ENCODE measurements at places on chromosomes 5 and 9.

DNA sequence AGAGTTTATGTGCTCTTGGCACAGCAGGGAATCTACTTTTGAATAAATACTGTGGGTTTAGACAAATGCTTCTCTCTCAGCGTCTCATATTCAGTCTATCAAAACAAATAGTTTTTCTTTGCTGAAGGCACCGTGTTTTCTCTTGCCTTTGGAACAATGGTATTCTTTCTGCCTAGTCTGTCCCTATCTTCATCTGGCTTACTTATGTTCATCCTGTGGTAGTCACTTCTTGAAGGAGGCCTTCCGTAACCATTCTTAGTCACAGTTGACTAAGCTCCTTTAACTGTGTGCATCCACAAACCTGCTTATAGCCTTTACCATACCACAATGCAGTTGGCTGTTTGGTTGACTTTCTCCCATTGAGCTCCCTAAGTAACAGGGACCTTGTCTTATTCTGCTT lies 45.9 kb downstream of the LARP1 start:
- no peak for DNase-seq

DNA sequence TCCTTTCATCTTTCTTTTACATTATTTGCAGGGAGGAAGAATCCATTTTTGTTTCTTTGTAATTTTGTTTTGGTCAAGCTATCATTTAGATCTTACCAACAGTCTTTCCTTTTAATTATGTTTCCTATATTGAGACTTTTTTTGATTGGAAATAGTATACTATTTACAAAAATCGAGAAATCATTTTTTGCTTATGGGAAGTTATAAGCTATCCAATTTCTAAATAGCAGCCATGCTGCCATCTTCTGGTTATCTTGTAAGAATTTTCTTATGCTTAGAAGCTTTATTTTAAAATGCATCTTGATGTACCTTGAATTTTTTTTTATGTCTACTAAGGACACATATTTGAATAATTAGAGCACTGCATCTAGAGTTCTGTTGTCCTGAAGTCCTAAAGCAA lies 821.2 kb downstream of the PTPRD start:
- no peak for DNase-seq

GRCh38 chr5:53814819-53815218 lies 254.4 kb downstream of the NDUFS4 start:
- DNase-seq: no peak

DNA sequence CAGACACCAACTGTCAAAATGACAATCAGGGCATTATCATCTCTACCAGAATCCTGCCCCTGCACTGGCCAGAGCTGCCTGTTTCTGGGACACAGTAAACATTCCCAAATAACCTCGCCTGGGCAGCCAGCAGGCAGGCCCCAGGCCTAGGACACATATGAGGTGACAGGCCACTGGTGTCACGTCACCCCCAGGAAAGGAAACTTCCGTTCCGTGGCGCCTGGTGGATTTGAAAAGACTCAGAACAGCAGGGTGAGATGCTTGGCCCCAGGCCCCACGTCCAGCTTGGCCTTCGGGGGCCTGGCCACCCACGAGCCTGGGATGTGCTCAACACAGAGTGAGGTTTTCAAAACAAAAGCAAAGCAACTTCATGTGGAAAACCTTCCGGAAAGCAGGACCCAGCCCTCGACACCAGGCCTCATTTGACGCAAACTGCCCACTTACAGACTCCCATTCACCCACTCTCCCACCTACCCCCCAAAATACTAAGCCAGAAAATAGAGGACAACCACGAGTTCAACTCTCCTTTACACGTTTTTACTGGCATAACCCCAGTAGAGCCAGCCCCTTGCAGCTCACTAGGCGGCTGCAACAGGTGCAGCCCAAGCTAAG lies 1.2 kb downstream of the SEMA4D start:
- DNase-seq: no peak

GRCh38 chr5:115194676-115195075 lies 25.0 kb upstream of the TRIM36 start:
- no peak for DNase-seq

- DNase-seq: no peak
Measured at GRCh38 chr5:94181895-94182294, 436.5 kb downstream of the KIAA0825 start.

GRCh38 chr9:24436761-24437160 lies 108.9 kb downstream of the IZUMO3 start:
- DNase-seq: no peak

DNA sequence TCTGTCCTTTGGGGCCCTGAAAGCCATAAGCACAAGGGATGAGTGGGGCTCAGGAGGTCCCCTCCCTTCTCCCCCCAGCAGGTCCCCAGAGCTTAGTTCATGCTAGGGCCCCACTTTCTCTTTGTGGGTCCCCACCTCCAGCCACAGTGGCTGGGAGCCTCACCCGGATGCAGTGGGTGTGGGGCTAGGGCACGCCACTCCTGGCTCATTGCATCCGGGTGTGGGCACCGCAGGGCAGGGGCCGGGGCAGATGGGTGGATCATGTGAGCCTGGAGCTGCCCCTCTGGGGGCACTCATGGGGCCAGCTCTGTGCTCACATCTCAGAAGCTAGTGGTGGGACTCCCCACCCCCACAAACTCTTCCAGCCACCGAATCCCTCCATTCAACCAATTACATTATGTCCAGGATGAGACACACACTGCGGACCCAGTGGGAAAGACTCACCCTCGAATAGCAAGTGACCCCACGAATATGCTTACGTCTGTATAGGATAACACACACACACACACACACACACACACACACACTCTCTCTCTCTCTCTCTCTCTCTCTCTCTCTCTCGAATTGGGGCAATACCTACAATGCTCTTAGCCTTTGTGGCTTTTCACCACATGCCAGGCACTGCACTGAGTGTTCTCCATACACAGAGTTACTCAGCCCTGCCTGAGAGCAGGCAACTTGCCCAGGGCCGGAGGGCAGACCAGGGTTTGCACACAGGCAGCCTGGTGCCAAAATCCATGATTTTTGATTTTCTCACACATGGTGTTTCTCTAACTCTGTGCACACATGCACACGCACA lies 16.8 kb upstream of the PHYKPL start:
- no peak for DNase-seq

DNA sequence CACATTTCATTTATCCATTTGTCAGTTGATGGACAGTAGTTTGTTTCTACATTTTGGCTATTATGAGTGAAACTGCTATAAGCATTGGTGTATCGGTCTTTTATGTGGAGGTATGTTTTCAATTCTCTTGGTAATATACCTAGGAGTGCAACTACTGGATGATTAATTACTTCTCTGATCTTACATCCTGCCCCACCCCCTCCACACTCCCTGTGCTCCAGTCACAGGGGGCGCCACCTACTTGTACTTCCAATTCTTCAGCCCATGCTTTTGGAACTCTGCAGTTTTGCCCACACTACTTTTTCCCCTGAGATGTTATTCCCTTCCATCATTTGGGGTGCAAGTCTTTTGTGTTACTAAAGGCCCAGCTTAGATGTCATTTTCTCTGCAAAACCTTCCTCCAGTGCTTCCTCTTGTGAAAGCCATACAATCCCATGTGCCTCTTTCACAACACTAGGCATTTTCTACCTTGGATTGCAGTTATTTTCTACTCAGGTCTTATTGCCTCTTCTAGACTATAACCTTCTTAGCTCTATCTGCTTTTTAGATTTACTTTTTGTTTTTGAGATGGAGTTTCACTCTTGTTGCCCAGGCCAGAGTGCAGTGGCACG lies 42.1 kb downstream of the SEC61B start:
- no peak for DNase-seq

DNA sequence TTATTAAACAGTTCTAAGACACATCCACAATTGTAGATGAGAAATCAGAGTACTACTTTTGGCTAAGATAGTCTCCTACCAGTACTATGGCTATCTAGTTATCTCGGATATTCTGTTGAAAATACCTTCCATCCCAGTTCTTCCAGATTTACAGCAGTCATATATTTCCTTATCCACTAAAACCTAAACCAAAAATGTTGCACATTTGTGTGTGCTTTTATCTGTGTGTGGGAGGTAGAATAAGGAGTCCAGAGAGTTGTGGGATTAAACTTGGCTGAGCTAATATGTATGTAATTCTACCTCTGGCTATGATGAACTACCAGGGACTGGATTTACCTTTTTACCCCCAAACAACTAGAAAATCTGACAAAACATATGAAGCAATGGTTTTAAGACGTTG lies 17.5 kb upstream of the NDUFB6 start:
- no peak for DNase-seq

GRCh38 chr5:67243349-67243748 lies 46.8 kb upstream of the CD180 start:
- DNase-seq: no peak

DNA sequence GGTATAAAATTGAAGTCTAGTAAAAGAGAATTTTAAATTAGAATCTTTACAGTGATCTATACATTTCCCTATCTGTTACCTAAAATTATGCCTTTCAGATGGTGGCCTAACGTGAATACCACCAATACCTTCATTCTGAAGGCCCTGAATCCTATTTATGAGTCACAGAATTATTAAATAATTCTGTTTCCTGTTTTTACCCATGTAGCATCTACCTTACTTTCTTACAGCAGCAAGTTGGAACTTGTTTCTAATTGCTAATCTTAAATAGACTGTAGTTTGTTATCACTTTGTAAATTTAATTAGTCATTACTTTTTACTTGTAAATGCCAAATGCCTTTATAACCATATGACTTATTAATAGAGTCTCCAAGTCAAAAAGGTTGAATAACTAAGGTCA lies 135.0 kb downstream of the PDE4D start:
- no peak for DNase-seq

DNA sequence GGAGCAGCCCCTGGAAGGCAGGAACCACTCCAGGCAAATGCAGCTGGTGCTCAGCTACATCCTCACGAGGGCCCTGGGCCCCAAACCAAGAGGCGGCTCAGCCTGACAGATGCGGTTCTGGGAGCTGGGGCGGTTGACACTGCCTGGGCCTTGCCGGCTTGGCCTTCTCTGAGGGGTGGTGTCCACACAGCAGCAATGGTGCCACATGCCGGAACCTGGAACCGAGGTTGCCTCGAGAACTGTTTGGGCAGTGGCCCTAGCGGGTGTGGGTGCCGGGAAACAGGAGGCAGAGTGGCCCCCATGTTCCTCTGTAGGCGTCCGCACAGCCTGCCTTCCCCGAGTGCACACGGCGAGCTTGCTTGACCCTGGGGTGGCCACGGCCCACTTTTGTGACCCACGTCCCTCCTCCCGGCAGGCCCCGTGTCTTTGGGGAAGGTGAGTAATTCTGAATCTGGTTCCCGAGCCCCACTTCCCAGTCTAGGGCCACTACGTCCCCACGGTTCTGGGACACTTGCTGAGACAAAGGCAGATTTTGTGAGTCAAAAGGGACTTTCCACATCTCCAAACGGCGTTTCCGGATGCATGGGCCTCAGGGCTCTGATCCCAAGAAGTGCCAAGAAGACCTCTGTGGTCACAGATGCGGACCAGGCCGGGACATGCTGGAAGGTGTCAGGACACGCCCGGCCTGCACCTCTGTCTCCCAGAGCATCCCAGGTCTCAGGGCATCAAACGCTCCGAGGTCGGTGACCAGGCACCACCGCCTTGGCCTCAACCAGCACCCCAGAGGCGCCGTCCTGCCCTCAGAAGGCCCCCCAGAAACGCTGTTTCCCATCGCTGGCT lies 27.7 kb upstream of the SLC12A7 start:
- DNase-seq: no peak

- DNase-seq: no peak
Measured at GRCh38 chr5:16773991-16774390, 157.2 kb upstream of the RETREG1 start.

DNA sequence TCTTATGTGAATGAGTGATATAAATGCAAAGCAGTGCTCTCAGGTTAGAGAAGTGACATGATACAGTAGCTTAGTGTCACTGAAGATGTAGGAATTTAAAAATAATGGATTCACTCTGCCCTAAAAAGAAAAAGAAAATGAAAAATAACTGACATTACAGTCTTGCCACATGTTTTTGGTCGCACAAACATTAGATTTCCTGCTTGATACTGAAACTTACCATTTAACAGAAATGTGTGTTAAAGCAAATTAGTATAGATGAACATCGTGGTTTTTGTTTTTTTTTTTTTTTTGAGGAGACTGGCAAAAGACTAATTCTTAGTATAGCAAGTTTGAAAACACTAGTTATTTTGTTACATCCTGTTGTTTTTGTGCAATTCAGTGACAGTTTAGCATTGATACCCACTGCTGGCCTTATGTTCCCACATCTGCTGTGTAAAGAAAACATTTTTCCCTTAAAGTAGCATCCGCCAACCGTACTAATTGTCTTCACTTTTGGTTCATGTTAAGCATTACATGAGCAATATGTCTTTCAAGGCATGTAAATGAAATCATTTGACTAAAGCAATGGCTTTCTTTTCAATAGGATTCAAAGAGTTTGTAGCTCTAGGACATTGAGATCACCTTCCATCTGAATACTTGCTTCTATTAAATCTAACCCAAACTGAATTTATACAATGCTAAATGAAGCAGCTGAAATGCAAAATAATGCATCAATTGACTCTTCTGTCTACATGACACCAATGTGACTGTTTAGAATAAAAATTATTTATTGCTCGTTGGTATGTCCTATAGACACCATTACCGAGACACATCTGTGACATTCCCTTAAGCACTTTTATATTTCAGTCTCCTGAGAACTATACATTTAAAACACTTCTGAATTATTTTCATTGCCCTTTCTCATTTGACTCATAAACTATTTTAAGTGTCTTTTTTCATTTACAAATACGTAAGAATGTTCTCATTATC lies 859.1 kb downstream of the MAT2B start:
- DNase-seq: no peak

DNA sequence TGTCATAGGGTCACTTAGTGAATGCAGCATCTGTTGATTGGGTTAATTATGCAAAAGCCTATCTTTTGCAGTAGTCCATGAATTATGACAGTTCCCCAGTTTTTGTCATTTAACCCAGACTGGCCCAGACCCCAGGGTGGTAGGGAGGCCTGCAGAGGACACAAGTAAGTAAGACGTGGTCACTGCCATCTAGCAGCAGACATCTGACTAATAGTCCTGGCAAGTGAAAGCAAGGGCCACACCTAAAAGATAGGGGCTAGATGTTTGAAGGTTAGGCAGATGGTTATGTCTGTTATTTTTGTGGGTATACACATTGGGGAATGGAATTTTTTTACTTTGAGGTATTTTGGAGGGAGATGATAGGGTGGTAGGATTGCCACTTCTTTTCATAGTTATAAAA lies 48.0 kb downstream of the RAB14 start:
- DNase-seq: no peak

GRCh38 chr5:80238778-80239679 lies 16.8 kb downstream of the SERINC5 start:
- DNase-seq: no peak

DNA sequence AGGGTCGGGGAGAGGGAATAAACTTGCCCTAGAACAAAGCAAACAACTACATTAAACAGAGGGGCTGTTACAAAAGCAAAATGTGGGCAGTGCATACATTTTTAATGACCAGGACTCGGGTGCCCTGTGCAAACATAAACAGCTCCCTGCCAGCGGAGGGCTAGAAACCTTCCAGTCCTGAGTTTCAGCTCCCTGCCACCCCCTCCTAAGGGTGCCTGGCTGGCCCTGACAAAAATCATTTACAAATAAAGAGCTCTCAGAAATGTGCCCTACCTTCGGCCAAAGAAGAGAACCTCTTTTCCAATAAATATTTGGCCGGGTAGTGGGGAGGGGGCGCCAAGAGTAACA lies 29.5 kb downstream of the FOXD1 start:
- no peak for DNase-seq

All from stimulated activated CD8-positive, alpha-beta memory T cell treated with anti-CD3 and anti-CD28 coated beads, Interleukin-4, amount 100 ng/mL, for 1 hour (primary cell).